ENCODE measurements at places on chromosomes 2 and 18.

- DNase-seq = no peak
These were observed 86.9 kb downstream of the LIMS1 start for GRCh38 chr2:108621087-108621559.

DNA sequence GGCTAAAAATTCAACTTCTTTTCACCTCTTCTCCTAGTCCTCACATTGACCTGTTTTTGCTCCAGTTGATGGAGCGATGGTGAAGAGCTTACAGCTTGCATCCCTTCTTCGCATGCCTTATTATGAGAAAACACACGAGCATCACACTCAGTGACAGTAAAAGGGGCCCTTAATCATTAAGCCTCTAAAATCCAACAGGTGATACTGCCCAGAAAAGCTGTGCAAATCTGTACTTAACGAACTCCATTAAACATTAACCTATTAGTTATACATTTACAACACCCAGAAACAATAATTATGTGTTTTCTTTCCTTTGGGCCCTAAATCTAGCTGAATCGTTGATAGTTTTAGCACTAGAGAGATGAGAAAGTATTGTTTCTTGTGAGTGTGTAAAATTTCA is 54.8 kb downstream of the LAMA1 start:
- DNase-seq = no peak

GRCh38 chr2:154700136-154700535 is 1.6 kb downstream of the KCNJ3 start:
- DNase-seq = no peak

DNA sequence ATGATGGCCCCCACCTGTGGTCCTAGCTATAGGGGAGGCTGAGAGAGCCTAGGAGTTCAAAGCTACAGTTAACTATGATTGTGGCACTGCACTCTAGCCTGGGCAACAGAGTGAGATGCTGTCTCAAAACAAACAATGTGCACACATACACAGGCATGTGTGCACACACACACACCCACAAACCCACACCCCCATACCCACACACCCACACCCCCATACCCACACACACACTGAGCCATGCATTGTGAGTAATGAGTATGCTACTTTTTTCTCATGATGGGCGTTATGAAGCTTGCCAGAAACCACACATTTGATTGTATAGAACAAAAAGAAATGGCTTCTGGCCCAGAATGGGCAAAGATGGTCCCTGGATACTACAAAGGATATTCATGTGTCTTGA is 691.1 kb downstream of the SLC4A3 start:
- no peak for DNase-seq
